H4 (cell line): ENCODE measurements at places on chromosomes 4 and X. TPM values are rescaled to one million over a fixed set of nuclear protein-coding genes. Genes with fewer than 3 reads are reported as not detected.

GRCh38 chr4:15945516-15945915 lies 7.0 kb upstream of the FGFBP1 start:
- DNase-seq = no peak

GRCh38 chr4:96833831-96834230 lies 993.9 kb downstream of the PDHA2 start:
- DNase-seq = no peak

Gene BMPR1B
- total RNA-seq = 5.9 and 10.5 TPM in 2 replicates

Gene DMRTC1B
- total RNA-seq = 0.41 TPM in 1 of 2 replicates, not detected in the other

Gene NBDY
- 11.7 and 19.0 TPM in 2 replicates for total RNA-seq
